ENCODE measurements at places on chromosomes 4 and X. TPM values are rescaled to one million over a fixed set of nuclear protein-coding genes. Genes with fewer than 3 reads are reported as not detected.

GRCh38 chrX:151754641-151755215 lies 20.2 kb downstream of the CNGA2 start:
- H3K4me3 ChIP-seq: no peak overlapping the region
- no peak for DNase-seq
- H3K4me1 ChIP-seq: no peaks in the 10 kb centered on the region
- H3K27ac ChIP-seq: no peak overlapping the region

GRCh38 chr4:57037982-57038604 lies 59.4 kb downstream of the POLR2B start:
- no peak overlapping the region for H3K27ac ChIP-seq
- H3K36me3 ChIP-seq: no peaks in the 10 kb centered on the region

- H3K4me1 ChIP-seq: no peaks in the 10 kb centered on the region
- no peak for DNase-seq
- H3K27ac ChIP-seq: no peak overlapping the region
These were observed 74.9 kb downstream of the TMEM156 start for GRCh38 chr4:38957261-38957815.

DNA sequence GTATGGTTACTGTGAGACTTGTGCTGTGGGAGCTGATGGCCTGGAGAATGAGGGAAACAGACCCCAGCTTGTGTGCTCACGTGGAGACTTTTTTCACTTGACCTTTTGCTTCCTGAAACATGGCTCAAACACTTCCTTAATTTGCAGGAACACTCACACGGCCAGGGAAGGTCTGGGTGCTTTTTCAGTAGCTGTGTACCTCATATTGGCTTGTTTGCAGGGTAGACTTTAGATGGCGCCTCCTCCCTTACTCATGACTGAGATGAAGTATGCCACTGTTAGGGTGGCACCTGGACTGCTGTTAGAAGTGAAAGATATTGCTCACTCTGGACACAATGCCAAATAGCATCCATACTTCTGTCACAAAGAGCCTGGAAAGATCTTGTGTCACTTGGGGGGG lies 75.7 kb upstream of the WDR1 start:
- no peaks in the 10 kb centered on the region for H3K36me3 ChIP-seq
- DNase-seq: peak; percentile 28
- no peaks in the 10 kb centered on the region for H3K4me1 ChIP-seq
- no peak overlapping the region for H3K4me3 ChIP-seq

DNA sequence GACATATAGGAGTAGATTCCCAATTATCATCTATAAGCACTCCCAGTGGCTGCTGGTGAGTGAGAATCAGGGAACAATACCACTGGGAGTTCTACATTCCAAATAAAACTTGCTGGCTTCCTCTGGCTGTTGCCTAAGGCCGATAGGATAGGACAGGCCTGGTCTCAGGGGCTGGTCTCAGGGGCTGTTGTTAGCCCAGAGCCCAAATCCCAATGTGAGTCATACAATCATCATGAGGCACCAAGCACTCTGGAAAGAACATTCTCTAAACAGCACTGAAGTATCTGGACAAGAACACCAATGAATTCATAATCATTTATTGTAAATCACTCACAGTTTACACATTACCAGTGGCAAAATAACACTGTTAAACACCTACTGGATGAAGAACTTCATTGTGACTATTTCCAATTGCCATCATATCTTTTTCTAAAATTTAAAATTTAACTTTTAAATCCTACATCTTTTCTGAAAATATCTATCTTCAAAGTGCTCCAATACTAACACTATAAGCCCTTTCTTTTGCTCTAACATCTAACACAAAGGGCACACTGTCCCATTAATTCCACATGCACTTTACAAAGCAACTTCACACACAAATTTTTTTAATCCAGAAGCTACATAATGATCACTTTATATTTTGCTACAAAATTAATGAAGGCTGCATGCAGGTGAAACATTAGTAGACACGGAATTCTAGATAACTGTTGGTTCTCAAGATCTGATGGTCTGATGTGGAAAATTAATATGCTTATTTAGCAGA lies 67.6 kb upstream of the TMEM150C start:
- no peak for DNase-seq
- no peak overlapping the region for H3K27ac ChIP-seq
- no peak overlapping the region for H3K4me3 ChIP-seq
- no peaks in the 10 kb centered on the region for H3K4me1 ChIP-seq
- no peaks in the 10 kb centered on the region for H3K36me3 ChIP-seq

- H3K27ac ChIP-seq: no peak overlapping the region
- H3K4me3 ChIP-seq: no peak overlapping the region
- no peaks in the 10 kb centered on the region for H3K36me3 ChIP-seq
- H3K4me1 ChIP-seq: no peaks in the 10 kb centered on the region
These were observed 977.1 kb downstream of the FAT4 start for GRCh38 chr4:126291886-126292285.

GRCh38 chrX:112731793-112732192 lies 52.1 kb upstream of the LHFPL1 start:
- H3K4me1 ChIP-seq: no peaks in the 10 kb centered on the region
- no peaks in the 10 kb centered on the region for H3K36me3 ChIP-seq
- H3K27me3 ChIP-seq: no peaks in the 10 kb centered on the region
- no peak overlapping the region for H3K27ac ChIP-seq
- no peak for DNase-seq

- no peaks in the 10 kb centered on the region for H3K36me3 ChIP-seq
- H3K27me3 ChIP-seq: no peaks in the 10 kb centered on the region
- no peaks in the 10 kb centered on the region for H3K4me1 ChIP-seq
- no peak for DNase-seq
These were observed 169.4 kb downstream of the GLUD2 start for GRCh38 chrX:121216641-121217374.

GRCh38 chrX:39318506-39319343 lies 517.5 kb downstream of the MID1IP1 start:
- DNase-seq: no peak
- no peak overlapping the region for H3K27ac ChIP-seq
- no peaks in the 10 kb centered on the region for H3K36me3 ChIP-seq
- H3K4me3 ChIP-seq: no peak overlapping the region
- H3K27me3 ChIP-seq: no peaks in the 10 kb centered on the region
- H3K4me1 ChIP-seq: no peaks in the 10 kb centered on the region

- H3K36me3 ChIP-seq: no peaks in the 10 kb centered on the region
- no peak for DNase-seq
- H3K27me3 ChIP-seq: no peaks in the 10 kb centered on the region
- H3K4me3 ChIP-seq: no peak overlapping the region
- no peak overlapping the region for H3K27ac ChIP-seq
These were observed 7.0 kb upstream of the TENM3 start for GRCh38 chr4:182236186-182236585.

DNA sequence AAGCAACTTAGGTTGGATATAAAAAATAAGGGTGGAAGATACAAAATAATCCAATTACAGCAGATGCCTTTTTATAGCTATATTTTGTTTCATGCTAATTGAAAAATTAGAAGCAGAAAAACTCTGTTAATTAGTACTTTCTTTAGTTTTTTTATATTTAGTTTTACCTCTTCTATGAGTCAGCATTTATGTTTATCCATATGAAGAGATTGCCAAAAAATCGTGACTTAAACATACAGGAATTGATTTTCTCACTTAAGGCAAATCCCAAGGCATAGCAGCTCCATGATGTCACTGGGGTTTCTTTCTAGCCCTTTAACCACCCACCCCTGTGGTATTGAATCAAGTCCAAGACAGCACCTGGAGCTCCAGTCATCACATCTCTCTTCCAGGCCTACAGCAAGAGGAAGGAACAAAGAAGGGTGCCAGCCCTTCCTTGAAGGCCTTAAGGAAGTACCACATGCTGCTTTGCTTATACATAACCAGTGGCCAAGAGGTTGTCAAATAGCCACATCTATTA lies 365.8 kb upstream of the TENM3 start:
- no peaks in the 10 kb centered on the region for H3K36me3 ChIP-seq
- no peak for DNase-seq
- H3K4me3 ChIP-seq: no peak overlapping the region
- H3K27ac ChIP-seq: no peak overlapping the region

CORIN gene
- total RNA-seq: 3.3 TPM

PABPC4L gene
- 0.33 TPM for total RNA-seq

VSIG4 gene
- 318 TPM for total RNA-seq

GLRA3 gene
- total RNA-seq: 0.15 TPM

CSAG2 gene
- total RNA-seq: not detected
